ENCODE measurements at places on chromosomes 12 and 14.

- no peak for DNase-seq
Measured at GRCh38 chr12:77366616-77367015, 301.2 kb upstream of the E2F7 start.

DNA sequence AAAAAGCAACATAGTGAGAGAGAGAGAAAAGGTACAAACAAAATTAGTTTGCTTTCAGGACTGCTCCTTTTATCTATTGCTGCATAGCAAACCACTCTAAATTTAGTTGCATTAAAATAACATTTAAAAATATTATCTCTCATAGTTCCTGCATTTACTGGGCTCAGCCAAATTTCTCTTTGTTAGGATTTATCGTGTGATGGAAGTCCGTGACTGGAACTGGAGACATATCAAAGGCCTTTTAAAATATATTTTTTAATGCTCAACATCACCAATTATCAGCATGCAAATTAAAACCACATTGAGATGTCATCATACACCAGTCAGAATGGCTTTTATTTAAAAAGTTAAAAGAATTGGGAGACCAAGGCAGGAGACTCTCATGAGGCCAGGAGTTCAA is 107.6 kb upstream of the SYT1 start:
- DNase-seq, result no peak

- DNase-seq, result no peak
Measured at GRCh38 chr12:58930770-58931324, 10.5 kb upstream of the LRIG3 start.

DNA sequence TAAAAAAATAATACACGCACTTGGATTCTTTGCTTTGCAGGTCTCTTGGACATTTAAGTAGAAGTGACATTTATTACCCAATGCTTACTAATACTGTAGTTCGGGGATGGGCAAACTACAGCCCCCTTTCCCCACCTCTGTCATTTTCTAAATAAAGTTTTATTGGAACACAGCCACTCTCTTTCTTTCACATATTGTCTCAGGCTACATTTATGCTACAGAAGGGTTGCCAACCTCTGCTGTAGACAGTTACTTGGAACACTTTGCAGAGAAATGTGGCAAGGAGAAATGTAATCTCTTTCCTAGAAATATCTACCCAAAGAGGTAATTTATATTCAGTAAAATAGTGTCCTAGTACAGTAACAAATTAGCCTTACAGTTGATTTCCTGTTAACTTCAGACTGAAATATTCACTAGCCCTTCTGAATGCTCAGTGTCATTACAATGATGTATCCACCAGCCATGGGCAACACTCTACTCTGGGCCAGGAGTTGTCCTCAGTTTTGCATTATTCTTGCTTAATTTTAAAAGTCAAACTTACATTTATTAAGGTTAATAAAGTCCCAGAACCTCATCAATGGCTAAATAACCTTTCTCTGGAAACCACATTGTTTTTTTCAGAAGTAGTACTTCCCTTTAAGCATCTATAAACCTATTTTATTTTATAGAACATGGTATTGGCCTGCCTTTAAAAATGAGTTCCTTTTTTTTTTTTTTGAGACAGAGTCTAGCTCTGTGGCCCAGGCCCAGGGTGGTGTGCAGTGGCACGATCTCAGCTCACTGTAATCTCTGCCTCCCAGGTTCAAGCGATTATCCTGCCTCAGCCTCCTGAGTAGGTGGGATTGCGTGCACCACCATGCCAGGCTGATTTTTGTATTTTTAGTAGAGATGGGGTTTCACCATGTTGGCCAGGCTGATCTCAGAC is 269.6 kb upstream of the AMIGO2 start:
- DNase-seq, result no peak

GRCh38 chr12:7155471-7156034 is 25.4 kb downstream of the CLSTN3 start:
- no peak for DNase-seq
